ENCODE measurements at places on chromosomes 13 and 19.
A peak's percentile ranks its signal among the peaks of the same experiment; 100 is the strongest.

DNA sequence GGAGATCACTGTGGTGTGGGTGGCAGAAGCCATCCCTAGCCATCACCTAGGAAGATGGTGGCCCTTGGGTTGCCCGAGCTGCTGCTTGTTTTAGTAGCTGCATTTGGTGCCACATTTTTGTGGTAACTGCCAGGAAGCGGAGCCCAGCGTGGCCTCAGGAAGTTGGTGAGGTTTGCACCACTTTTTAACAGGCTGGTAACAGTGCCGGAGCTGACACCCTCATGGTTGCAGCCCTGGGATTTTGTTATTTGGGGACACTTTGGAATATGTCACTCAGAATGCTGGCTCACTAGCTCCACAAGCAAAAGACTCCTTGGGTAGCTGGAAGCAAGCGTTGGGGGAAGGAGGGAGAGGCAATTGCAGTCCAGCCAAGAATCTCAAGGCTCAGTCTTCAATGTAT lies 22.1 kb downstream of the ACTN4 start:
- no peak for DNase-seq

- no peak for DNase-seq
Observed at GRCh38 chr19:309206-309565, 18.0 kb upstream of the PLPP2 start.

GRCh38 chr13:112213467-112214255 lies 146.7 kb downstream of the SOX1 start:
- no peak for DNase-seq

GRCh38 chr13:75838366-75839005 lies 202.4 kb downstream of the LMO7 start:
- no peak for DNase-seq

DNA sequence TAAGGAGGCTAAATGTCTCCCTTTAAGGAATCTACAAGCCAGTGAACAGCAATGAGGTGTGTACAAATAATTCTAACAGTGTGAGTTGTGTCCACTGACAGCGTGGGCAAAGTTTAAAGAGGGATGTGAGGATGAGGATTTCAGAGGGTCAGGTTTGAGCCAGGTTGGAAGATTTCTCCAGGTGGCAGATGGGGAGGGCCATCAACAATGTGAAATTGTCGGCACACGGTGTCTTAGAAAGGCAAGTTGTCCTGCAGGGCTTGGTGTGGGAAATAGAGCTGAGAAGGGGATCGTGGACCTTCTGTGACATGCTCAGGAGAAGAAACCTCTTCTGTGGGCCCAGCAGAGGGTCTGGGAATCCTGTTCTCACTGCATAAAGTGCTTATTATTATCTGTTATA lies 52.1 kb downstream of the ATP8A2 start:
- no peak for DNase-seq

DNA sequence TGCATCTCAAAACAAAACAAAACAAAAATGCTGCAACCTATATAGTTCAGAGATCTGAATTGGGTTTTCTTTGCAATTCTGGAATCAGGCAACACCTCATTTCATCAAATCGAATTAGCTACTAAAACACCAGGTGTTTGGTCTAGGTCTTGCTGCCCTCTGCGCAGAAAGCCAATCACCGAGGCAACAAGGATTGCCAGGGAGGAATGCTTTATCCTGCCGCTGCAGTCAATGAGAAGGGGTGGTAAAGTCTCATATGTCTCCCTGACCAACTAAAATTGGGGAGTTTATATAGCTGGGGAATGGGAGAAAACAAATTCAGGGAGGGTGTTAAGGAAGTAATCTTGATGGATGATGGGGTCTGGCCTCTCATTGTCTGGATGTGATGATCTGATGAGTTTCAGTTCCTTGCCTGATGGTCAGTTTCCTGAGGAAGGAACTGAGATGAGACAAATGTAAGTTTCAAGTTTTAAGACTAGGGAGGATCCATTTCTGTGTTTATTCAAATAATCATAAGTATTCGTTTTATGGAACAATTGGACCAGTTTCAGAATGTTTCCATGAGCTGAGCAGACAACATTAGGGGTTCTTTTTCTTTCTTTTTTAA lies 5.0 kb upstream of the YJU2 start:
- no peak for DNase-seq

- DNase-seq = no peak
Observed at GRCh38 chr13:62524061-62524460, 1108.4 kb upstream of the PCDH20 start.

DNA sequence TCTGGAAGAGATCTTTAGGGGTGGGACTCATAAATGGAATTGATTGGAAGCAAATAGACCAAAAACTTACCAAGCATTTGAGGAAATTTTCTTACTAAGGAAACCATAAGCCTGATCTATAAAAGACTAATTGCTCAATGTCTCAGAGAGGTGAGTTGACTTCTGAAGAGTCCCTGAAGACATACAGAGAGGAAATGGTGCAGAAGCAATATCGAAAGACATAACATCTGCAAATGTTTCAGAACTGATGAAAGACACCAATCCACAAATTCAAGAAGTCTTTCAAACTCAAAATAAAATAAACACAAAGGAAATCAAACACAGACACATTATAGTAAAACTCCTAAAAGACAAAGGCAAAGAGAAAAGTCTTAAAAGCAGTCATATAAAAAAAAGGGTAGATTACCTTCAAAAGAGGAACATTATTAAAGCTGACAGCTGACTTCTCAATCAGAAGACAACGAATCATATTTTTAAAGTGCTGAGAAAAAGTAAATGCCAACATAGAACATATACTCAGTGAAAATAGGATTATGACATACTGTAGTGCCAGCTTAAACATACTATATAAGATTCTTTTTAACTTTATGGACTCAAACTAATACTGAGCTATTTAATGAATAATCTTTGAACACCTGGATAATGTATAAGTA lies 45.4 kb upstream of the CALM3 start:
- no peak for DNase-seq

GRCh38 chr13:54210397-54211049 lies 1181.9 kb downstream of the OLFM4 start:
- DNase-seq = peak; percentile 24

DNA sequence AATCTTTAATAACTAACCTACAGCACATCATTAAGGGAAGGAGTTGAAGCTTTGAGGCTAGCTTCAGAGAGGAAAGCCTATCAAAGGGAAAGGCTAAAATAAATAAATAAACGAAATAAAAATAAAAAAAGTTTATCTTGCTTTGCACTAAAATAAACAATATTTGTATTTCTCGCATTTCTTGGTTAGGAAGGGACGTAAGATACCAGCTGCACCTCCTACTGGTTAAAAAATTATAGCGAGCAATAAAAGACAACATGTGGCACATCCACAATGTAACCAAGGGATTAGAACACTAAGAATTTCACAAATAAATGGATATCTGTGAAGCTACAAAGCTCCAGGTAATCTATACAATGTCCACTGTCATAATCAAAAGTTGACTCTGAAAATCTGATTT lies 194.5 kb downstream of the DACH1 start:
- DNase-seq = no peak

DNA sequence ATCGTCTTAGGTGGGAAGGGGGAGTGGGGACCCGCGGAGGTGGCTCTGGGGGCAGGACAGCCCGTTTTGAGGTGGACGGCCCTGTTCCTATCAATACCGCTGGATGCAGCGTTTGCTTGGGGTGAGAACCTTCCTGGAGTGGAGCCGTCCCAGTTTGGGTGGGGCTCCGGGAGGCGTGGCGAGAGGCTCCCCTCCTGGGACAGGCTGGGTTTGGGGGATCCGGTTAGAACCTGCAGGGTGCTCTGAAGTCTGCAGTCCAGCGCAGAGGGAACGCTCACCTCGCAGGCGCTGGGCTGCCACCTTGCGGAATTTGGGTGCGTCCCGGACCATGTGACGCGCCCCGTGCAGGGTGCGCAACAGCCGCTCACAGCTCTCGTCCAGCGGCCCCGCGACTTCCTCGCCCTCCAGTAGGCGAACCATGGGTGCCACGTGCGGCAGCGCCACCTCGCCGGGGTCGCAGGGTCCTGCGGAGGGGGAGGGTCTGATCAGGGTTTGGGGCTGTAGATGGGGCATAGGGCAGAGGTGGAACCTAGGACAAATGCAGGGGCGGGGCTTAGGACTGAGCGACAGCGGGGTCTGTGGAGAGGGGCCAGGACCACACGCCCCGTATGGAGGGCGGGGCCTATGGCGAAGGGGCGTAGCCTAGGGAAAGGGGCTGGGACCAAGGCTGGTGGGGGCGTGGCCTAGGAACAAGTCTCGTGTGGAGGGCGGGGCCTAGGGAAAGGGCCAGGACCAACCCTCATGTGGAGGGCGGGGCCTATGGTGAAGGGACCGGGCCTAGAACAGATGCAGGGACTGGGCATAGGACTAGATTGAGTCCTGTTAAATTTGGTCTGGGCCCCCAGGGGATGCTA lies 13.8 kb downstream of the SH2D3A start:
- DNase-seq = no peak

GRCh38 chr13:30431269-30431940 lies 9.1 kb downstream of the UBE2L5 start:
- DNase-seq = peak; percentile 86

- no peak for DNase-seq
Observed at GRCh38 chr19:35330475-35330874, 1.5 kb downstream of the CD22 start.

DNA sequence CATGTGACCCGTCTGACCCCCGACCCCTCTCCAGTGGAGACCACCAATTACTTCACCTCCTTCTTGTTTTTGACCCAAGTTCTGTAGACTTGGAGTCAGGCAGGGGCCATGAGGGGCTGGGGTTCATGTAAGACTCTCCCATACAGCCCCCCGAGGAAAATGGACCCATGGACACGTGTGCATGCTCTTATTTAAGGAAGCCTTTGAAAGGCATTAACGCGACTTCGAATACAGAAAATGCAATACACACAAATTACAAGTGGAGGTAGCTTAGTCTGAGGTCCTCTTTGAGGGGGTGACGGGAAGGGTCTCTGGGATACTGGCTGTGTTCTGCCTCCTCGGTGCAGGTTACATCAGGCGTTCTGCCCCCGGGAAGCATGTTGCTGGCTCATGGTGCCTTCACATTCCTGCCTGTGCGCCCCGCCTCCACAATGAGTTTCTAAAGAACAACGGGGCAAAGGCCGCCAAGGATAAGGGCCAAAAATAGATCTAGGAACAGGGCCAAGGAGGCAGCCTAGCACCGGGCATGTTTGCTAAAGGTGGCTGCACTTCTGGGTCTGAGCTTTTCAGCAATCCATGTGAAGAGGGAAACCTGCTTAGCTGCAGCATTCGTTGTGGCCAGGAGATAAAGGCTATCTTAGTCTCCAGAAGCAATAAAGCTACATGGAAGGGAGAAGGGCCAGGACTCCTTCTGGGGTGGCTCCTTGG lies 54.5 kb downstream of the RAB20 start:
- peak; percentile 13 for DNase-seq
